ENCODE measurements at places on chromosomes 12 and 14.

- ATAC-seq = no peak
Measured at GRCh38 chr12:94272280-94272679, 123.9 kb downstream of the PLXNC1 start.

GRCh38 chr12:91988086-91988923, 157.3 kb downstream of the BTG1 start:
- ATAC-seq = no peak

DNA sequence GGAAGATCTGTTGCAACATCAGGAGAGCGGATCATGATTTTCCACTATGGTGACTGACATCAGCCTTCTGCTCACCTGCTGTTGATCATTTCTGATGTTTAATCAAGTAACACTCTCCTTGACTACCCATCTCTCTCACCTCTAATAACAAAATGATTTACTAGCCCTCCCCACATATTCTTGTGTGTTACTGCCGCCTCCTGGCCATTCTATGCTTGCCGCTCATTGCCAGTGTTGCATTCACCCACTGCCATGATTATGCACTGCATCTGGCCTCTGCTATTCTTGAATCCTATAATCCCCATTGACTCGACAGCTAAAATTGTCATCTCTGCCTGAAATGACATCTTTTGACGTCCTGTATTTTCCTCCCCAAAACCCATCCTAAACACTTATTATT, 113.8 kb downstream of the RERGL start:
- ATAC-seq = no peak

DNA sequence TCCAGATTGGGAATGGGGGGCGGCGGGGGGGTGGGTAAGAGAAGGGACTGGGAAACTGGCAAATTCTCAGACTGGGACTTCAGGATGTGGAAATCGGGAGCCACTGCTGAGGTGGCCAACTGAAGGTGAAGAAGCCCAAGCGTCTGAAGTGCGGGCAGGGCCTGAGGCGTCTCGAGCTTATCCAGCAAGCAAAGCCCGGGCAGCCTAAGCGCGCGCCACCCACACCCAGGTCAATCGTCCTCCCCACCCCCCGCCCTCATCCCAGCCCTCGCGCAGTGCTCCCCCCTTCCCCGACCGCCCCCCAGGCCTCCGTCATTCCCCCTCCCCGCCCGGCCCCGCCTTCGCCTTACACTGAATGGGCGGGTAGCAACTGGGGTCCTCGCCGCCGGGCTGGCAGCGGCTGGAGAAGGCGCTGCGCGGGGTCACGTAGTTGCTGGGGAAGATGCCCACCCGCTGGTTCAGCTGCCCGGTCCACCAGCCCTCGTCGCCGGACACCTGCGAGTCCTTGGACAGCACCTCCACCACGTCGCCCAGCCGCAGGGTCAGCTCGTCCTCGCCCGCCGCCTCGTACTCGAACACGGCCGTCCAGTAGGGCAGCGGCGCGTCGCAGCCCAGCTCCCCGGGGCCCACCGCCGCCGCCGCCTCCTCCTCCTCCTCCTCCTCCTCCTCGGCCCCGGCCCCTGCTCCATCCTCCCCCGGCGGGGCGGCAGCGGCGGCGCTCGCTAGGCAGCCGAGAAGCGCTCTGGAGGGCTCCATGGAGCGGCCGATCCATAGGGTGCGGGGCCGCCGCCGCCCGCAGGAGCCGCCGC, 693 bp downstream of the MAP3K9 start:
- peak; percentile 3 for ATAC-seq

GRCh38 chr14:32513571-32514009, 184.5 kb downstream of the AKAP6 start:
- no peak for ATAC-seq

- no peak for ATAC-seq
Measured at GRCh38 chr12:91098941-91099340, 12.4 kb downstream of the LUM start.

Measured in esophagus mucosa (tissue), 1 donor.